ENCODE measurements at places on chromosomes 7 and 10.

GRCh38 chr10:90412582-90412981 lies 445.3 kb downstream of the HTR7 start:
- peak; percentile 58 for DNase-seq

DNA sequence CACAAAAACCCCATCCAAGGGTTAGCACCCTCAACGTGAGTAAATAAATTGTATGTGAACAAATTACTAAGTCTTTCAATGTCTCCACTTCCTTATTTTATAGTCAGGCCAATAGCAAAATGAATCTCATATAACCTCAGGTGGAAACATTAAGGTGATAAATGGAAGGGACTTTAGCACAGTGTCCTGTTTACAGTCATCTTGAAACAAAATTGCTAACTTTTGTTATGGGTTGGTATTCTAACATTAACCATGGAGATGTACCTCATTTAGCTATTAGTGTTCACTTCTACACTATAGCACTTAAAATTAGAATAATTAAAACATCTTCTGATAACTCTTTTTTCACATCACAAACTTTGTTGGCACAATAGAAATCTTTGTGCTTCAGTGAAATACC lies 255.8 kb upstream of the CNTNAP2 start:
- no peak for DNase-seq

GRCh38 chr10:72335394-72336258 lies 19.1 kb downstream of the DNAJB12 start:
- no peak for DNase-seq

GRCh38 chr7:13834328-13834761 lies 155.1 kb downstream of the ETV1 start:
- DNase-seq, result no peak

- DNase-seq, result no peak
Measured at GRCh38 chr10:71271662-71272055, 47.4 kb upstream of the SLC29A3 start.

DNA sequence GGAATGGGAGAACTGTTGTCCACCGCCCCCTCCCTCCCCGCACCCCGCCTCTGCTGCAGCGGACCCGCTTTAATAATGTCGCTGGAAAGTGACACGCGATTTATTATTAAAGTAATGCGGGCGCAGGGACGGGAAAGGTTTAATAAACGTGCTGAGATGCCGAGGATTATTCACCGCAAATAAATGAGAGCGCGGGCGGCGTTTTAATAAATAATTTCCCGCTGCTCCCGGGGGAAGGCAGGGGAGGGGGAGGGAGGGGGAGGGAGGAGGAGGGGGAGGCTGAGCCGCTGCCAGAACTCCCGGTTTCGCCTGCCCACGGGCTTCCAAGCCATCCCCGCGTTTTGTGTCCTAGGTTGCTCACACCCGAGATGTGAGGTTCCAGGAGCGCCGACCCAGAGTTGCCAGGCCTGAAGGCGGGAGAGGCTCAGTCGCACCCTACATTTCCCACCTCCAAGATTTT lies 5.1 kb downstream of the KAZALD1 start:
- DNase-seq, result peak; percentile 17

- no peak for DNase-seq
Measured at GRCh38 chr10:106182542-106182941, 982.0 kb downstream of the SORCS1 start.

DNA sequence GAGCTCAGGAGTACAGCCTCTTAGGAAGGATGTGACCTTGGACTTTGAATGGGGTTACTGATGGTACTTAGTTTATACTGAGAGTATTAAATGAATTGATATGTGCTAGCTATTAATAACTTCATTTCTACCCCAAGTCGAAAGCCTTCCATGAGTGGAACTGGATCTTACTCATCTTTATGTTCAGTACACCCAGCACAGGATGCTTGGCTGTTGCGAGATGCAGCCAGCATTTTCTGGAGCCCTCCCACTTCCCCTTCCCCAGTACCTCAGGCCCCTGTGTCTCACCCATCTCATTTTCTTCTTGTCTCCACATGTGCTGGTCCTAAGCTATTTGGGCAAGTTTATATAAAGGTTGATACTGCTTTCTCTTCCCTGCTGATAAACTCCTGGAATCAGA lies 7.2 kb downstream of the UPP1 start:
- DNase-seq, result no peak

- DNase-seq, result no peak
Measured at GRCh38 chr7:51011710-51012350, 229.1 kb upstream of the GRB10 start.

GRCh38 chr10:88336334-88336733 lies 246.8 kb downstream of the RNLS start:
- DNase-seq, result no peak

DNA sequence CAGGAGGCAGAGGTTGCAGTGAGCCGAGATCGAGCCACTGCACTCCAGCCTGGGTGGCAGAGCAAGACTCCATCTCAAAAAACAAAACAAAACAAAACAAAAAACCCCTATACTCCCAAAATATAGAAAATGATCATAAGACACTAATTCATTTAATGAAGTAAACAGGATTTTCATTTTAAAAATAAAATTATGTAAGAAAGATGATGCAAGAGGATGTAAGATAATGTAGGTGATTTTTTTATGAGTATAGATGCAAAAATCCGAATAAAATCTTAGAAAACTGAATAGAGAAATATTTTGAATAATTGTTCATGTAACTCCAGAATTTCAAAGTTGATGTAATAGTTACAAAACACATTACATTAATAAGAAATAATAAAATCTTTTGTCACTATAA lies 3.6 kb upstream of the AS3MT start:
- no peak for DNase-seq

DNA sequence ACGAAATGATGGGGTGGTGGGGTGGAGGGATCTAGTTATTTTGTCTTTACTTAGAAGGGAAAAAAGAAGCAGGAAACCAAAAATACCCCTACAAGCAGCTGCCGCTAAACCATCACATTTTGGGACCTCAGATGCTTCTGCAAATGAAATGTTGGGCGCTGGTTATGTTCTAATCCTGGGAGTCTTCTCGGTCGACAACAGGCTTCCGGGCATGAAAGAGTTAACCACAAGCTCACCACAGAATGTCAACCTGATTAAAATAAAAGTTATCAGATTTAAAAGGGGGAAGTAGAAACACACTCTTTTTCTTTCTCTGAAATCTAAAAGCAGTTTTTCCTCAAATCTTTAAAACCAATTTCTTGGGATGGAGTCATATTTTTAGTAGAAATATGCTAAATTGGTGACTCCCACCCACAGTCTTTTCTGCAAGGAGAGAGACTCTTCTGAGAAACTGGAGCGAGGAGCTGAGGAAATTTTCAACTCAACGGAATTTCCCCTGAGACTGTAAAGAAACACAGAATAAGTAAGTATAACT lies 16.8 kb downstream of the IL2RA start:
- no peak for DNase-seq

- DNase-seq, result peak; percentile 77
Measured at GRCh38 chr10:69866688-69867461, 65.2 kb downstream of the COL13A1 start.

DNA sequence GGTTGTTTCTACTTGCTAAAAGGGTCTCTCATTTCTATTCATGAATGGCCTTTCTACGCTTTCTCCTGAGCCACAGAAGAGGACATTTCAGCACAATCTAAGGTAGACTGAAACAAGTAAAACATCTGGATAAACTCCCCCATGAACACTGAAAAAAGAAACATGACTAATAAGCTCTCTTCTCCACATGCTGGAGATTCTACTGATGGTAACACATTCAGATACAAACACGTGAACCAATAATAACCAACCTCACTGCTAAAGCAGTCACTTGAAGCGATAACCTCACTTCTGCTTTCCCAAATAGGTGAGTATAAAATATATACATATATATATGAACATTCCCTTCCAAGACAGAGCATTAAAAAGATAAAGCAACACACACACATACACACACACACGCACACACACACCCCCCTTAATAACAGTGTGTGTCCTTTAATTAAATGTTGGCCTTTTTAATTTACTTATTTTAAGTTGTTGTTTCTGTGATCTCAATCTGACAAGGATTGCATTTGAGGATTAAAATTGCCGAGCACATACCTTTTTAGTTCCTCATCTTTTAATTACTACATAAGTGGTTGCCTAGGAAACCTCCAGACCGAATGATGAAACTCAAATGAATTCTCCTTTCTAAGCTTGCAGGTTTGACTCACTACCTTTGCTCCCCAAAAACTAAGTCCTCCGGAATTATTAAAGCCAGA lies 292.4 kb upstream of the KLF14 start:
- peak; percentile 85 for DNase-seq

GRCh38 chr10:89888321-89889070 lies 187.1 kb downstream of the KIF20B start:
- no peak for DNase-seq

DNA sequence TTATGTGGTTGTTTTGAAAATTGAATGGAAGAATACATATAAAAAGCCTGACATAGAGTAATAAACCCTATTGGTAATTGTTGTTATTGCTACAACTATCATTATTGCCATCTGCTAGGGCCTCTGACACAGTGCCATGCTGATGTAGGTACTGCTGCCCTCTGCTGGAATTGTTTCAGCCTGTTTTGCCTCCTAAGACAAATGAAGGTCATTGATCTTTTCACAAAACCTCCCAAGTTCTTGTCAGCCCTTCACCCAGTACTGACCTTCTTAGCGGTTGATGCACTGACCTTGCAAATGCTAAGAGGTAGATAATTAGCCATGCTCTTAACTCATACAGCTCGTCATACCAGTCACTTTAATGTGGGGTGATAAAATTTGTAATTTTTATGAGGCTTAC lies 975.2 kb downstream of the SORCS1 start:
- peak; percentile 18 for DNase-seq

DNA sequence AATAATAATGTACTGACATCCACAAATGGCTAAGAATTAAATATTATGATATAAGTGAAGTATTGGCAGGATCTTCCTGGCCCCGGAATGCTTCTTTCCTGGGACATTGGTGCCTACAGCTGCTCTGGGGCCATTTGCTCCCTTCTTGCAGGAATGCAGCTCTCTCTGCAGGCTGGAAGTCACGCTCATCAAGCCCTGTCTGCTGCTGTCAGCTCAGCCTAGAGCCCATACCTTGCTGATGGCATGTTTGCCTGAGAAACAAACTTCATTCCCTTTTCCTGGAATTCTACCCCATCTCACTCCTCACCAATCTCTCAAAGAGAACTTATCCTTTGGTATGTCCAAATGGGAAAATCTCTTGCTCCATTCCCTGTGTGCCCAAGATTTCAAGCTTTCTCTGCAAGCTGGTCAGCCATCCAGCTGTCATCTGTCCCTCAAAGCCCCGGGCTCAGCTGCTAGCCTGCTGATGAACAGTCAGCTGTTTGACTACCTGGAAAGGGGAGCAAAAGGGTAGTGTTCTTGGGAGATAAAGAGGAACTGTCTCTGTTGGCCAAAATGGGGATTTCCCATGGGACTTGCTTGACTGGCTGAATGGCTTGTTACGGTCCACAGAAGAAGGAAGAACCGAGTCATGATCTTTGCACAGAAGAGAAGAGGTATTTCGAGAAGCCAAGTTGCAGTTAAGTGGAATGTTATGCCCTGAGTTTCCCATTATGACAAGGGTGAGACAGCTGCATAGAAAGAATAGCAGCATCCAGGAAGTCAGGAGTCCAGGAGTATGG lies 12.0 kb upstream of the RASSF4 start:
- DNase-seq, result no peak

DNA sequence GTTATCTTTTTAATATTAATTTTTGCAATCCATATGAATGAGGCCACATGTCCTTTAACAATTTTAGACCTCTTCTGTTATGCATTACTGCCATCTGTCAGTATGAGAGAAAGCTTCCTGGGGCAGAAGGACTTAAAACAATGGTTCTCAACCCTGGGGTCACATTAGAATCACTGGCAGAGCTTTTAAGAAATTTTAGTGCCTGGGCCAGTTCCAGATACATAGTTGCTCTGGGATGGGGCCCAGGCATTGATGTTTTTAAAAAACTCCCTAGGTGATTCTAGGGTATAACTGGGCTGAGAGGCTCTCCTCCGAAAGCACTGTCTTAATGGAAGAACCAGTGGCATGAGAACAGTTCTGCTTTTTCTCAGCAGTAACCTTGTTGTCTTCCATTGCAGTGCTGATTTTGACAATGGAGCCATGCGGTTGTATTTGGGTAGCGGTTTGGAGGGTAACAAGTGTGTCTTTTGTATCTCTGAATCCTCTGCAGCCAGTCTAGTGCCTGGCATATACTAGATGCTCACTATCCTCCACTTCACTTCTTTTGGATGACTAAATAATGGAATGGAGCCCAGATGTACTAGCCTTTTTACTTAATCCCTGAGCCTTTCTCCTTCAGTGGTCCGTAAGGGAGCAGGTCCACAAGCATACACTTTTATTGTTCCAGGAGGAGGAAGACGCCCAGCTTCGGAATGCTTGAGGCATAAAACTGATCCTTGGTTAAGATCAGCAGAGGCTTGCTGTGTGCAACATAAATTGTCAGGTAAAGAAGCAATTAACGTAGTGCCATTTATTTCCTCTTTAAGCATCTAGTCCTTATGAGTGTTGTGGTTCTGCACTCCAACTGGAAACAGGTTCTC lies 227.1 kb downstream of the AUTS2 start:
- no peak for DNase-seq

GRCh38 chr7:41268878-41269277 lies 434.0 kb downstream of the INHBA start:
- DNase-seq, result no peak

DNA sequence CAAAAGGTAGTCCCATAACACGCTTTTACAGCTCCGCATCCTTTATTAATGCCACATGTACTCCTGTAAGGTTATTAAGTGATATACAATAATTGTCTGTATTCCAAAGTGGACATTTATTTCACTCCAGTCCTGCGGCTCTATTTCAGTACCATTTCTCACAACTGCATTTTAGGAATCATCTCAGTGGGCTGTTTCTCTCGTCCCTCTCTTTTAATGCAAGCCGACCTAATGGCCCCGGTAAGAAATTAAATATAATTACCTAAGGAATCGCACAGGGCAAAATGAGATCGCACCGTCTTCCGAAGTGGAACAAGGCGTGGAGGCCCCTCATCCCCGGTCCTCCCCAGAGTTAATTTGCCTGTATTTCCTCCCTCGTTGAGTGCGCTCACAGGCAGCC lies 216.5 kb downstream of the RAB11FIP2 start:
- DNase-seq, result no peak

- peak; percentile 99 for DNase-seq
Measured at GRCh38 chr10:58641095-58641531, 128.4 kb downstream of the BICC1 start.

DNA sequence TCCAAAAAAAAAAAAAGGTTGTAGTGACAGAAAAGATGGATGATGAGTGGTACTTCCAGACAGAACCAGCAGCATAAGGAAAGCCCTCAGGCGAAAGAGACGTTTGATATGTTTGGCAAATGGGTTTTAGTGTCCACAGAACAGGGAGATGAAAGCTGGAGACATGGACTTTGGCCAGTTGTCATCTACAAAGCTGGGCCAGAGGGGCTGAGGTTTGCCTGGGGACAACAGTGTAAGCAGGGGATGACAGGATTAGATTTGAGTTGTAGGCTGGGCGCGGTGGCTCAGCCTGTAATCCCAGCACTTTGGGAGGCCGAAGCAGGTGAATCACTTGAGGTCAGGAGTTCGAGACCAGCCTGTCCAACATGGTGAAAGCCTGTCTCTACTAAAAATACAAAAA lies 47.8 kb upstream of the ELN start:
- no peak for DNase-seq

GRCh38 chr10:69960606-69960987 lies 92.0 kb upstream of the MACROH2A2 start:
- no peak for DNase-seq

GRCh38 chr10:77692782-77693181 lies 55.2 kb upstream of the KCNMA1 start:
- peak; percentile 60 for DNase-seq

- DNase-seq, result no peak
Measured at GRCh38 chr7:2629746-2630681, 1.8 kb upstream of the TTYH3 start.

- DNase-seq, result no peak
Measured at GRCh38 chr7:37409461-37409860, 39.2 kb downstream of the ELMO1 start.

Data from fibroblast of skin of abdomen (primary cell).